ENCODE measurements at places on chromosomes 1 and 21. TPM values are rescaled to one million over a fixed set of nuclear protein-coding genes. Genes with fewer than 3 reads are reported as not detected.

- H3K27ac ChIP-seq: no peak overlapping the region
- no peak for DNase-seq
- H3K27me3 ChIP-seq: peaks cover 12% of the 10 kb centered on the region
- H3K4me1 ChIP-seq: peaks cover 5% of the 10 kb centered on the region
- H3K4me3 ChIP-seq: no peak overlapping the region
Observed at GRCh38 chr1:201181726-201182125, 8.9 kb upstream of the IGFN1 start.

GRCh38 chr21:16865632-16866031 is 647.2 kb upstream of the CXADR start:
- no peaks in the 10 kb centered on the region for H3K36me3 ChIP-seq
- no peak for DNase-seq
- no peak overlapping the region for H3K27ac ChIP-seq
- H3K4me3 ChIP-seq: no peak overlapping the region
- no peaks in the 10 kb centered on the region for H3K4me1 ChIP-seq

DNA sequence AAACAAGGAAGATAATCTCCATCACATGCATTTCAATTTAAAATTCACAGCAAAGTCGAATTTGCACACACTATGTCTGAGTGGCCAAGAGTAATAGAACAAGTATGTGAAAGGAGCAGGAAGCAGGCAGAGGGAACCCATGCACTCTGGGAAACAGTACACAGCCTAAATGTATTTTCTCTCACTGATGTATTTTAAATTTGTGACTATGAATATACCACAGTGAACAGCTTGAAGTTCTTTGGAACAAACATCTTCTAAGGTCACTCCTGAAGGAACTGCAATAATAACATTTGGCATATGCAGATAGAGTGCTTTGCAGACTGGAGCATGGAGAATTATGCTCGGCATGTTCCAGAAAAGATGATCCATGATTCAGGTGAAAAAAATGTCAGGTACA is 223.1 kb upstream of the PKN2 start:
- no peak overlapping the region for H3K27ac ChIP-seq
- H3K4me3 ChIP-seq: no peak overlapping the region
- no peaks in the 10 kb centered on the region for H3K4me1 ChIP-seq
- H3K36me3 ChIP-seq: no peaks in the 10 kb centered on the region
- no peaks in the 10 kb centered on the region for H3K27me3 ChIP-seq

DNA sequence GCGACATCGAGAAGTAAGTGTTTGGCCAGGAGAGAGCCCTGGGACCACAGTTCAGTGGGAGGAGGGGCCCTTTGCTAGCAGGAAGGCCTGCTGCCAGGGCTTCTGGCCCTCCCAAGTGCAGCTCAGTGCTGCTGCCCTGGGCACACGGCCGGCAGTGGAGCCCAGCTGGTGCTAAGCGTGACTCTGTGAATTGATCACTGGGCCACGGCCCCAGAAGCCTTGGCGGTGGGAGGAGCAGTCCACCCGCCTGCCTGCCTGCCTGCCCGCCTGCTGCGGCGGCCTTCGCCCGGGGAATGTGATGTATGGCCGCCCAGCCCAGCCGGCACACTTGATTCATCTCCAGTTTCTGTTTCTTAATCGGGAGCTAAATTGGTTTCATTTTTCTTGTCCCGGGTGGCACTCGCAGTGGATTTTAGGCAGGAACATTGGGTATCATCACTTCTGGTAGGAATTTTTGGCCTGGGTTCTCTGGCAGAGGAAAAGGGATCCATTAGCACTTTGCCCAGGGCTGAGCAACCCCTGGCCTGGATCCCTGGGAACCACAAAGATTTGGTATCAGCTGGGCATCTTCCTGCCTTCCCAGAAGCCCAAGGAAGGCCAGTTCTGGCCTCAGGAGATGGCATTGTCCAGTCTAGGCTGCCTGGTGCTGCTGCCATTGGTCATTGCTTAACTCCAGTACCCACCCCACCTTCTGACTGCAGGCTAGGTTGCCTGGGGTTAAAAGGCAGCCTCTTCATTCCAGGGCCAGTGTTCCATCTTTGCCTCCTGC is 28.6 kb downstream of the TMEM53 start:
- no peaks in the 10 kb centered on the region for H3K27me3 ChIP-seq
- peak; percentile 68 for DNase-seq
- peaks cover 8% of the 10 kb centered on the region for H3K4me1 ChIP-seq

TEKT2 gene
- 0.09 TPM for polyA plus RNA-seq

APOBEC4 gene
- not detected for polyA plus RNA-seq

FMO2 gene
- polyA plus RNA-seq: 7.1 TPM

PTGER3 gene
- polyA plus RNA-seq: 1.6 TPM

PDZK1 gene
- polyA plus RNA-seq: 0.91 TPM

REN gene
- polyA plus RNA-seq: 0.11 TPM

All from fibroblast of lung (primary cell).